Activated CD4-positive, CD25-positive, alpha-beta regulatory T cell treated with anti-CD3 and anti-CD28 coated beads, Interleukin-2, amount 50 U/mL, for 24 hours (primary cell): ENCODE measurements at places on chromosomes 6 and 20.

DNA sequence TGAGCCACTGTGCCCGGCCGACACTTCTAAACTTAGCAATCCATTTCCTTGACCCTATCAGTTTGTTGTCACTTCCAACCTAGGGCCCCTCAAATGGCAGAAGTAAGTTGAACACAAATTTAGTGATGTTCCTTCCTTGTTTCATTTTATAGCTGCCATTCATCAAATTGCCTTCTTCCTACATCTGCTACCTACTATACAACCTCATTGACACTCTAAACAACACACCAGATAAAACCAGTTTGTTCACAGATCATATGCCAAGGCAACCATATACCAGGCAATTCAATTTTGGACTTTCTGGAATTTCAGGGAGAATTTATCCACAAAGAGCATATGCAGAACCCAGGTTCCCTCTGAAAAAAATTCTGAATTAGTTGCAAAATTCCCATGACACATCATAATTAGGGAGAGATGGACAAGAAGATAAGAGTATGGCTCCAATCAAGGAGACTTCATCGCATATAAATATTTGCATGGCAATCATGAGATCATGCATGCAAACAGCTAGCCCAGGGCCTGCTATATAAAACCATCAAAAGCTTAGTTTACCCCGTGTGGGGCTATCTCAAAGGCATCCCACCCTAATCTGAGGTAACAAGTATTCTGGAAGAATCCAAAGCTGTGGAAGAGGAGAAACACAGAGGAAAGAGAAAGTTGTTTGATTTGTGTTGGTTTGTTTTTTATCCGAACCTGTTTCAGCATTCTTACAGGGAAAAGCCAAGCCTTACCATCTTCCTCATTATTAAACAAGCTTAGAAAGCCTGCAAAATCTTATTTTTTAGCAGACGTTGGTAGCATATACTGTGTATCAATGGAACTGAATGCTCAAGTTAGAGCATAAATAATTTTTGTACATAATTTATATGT is 132.8 kb upstream of the TNFAIP3 start:
- no peak for ATAC-seq

- ATAC-seq: no peak
Measured at GRCh38 chr20:8787090-8787489, 281.8 kb upstream of the PLCB4 start.

DNA sequence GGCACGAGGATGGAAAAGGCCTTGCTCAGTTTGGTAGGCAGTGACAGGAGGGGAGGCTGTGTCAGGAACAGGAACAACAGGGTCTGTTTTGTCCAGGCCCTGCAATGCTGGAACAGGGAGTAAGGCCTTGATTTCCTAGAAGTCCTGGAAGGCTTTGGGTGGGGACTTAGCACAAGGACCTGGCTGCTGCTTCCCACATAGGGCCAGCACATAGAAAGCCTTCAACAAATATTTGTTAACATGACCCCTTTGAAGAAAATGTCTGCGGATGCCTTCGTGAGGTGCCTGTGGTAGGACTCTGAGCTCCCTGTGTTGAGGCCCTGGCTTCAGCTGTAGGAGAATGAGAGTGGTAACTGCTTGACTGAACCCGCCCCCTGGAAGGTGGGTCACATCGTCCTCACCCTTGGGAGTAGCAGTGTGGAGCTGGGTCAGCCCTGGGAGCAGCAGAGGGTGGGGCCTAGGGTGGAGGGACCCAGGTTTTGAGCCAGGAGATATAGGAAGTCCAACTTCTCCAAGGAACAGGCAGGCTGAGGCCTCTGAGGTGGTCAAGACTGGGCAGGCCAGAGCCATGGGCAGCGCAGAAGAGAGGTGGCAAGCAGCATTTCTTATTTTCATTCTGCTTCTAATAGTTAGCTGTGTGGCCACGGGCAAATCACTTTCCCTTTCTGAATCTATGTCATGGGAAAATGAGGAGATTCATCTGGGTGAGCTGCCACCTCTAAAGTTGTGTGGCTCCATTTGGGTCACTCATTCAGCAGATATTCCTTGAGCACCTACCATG is 50.0 kb downstream of the CNBD2 start:
- ATAC-seq: no peak

DNA sequence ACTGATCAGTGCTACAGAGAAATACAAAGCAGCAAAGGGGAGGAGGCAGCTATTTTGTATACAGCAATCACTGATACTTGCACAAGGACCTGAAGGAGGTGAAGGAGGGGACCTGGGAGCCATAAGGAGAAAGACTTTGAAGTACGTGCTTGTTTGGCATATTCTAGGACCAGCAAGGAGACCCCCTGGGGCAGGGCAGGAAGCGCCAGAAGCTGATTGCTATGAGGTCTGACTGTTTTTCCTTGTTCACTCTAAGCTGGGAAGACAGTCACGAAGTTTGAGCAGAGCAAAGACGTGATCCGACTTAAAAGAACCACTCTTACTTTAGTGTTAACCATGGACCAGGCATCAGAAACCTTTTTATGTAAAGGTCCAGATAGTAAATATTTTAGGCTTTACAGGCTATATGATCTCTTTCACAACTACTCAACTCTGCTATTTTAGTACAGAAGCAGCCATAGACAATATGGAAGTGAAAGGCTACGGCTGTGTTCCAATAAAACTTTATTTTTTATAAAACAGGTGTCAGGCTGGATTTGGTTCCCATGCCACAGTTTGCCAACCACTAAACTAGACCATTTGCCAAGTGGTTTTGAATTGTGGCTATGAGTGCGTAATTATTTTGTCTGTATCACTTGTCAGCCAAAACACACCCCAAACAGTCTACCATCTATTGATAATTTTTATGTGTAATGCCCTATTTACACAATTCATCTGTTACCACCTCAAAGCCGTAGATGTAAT is 217.9 kb downstream of the PRL start:
- no peak for ATAC-seq

GRCh38 chr6:152815230-152815872 is 64.8 kb downstream of the VIP start:
- no peak for ATAC-seq

DNA sequence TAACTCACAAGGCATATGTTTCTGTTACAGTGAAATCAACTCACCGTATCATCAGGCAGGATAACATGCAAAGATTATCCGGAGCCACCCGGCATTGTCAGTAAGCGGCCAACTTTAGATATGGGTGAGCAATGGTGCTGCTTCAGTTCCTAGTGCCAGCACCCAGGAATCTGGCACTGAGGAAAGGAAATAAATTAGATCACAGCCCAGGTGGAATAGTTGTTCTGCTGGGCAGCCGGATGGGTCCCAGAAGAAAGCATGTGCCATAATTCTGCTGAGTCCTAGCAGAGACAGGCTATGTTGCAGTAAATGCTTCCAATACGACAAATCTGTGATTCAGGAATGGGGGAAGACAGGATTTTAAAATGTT is 183.6 kb upstream of the SPTLC3 start:
- no peak for ATAC-seq

DNA sequence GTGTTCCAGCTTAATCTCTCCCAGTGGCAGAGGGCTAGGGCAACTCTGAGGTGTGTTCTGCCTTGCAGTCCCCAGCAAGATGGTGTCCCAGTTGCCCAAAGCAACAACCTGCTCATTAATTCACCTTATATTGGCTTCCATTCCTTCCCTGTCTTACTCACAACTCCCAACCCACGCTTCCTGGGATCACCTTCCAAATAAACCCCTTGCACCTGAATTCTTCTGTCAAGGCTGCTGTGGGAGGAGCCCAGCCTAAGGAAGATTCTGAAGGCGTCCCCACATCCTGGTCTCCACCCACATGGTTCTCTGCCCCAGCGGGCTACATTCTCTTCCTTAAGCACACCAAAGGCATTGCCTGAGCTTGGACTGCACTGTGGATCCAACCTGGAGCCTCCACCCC is 116.6 kb upstream of the MAFB start:
- ATAC-seq: no peak

DNA sequence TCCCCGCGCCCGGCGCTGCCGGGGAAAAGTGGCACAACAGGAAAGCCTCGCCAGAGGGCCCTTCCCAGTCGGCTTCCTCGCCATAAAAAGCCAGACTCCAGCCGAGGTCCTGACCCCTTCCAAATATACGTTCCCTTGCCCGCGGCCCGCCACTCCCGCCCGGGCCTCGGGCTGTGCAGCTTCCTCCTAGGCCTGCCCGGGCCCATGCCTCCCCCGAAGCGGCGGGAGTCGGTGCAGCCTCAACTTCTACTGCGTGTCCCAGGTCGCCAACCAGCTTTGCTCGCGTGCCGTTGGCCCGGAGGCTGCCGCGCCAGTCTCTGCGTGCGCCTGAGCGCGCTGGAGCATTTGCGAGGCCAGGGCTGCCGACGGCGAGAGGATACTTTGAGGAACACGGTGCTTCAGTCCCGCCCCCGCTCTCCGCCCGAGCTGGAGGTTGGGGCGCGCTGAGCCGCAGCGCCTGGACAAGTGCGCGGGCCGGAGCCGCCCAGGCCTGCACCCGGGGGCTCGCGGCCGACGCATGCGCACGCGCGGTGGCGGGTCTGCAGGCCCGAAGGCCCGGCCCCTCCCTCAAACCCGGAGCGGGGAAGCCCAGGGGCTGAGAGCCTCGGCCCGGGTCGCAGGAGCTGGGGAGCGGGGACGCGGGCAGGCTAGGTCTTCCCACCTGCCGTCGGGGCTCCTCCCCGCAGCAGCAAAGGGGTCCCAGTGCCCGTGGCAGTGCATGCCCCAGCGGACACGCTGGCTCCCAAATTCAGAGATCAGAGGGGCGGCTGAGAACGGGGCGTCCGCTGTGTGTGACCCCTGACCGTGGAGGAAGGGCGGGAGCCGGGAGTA is 10.2 kb downstream of the FOXC1 start:
- ATAC-seq: no peak
